ENCODE measurements at places on chromosomes 5 and 9.

DNA sequence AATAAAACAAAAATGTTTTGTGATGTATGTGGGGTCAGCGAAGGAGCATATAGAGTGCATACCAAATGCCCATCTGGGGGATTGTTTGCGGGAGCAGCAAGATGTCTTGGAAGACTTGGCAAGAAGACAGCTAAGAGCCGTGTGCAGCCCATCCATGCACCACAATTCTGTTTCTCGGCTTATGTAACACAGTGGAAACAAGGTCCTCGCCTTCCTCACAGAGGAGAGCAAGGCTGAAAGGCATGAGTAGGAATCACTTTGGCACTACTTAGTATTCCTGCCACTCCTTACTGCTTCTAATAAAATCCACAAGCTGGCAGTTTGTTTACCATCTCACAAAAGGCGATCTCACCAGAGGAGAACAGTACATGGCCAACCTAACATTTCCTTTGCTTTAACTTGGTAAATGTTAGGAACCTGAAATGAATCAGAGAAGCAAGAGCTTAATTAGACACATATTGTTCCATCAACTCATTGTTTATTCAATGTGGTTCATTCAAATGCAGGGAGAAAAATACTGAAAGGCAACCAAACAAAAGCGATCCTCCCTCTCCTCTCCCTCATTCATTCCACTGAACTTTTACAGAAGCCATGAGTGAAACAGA, 648.1 kb downstream of the ACTL7B start:
- DNase-seq: peak; percentile 27

- DNase-seq: no peak
Measured at GRCh38 chr9:4269872-4270271, 30.0 kb downstream of the GLIS3 start.

DNA sequence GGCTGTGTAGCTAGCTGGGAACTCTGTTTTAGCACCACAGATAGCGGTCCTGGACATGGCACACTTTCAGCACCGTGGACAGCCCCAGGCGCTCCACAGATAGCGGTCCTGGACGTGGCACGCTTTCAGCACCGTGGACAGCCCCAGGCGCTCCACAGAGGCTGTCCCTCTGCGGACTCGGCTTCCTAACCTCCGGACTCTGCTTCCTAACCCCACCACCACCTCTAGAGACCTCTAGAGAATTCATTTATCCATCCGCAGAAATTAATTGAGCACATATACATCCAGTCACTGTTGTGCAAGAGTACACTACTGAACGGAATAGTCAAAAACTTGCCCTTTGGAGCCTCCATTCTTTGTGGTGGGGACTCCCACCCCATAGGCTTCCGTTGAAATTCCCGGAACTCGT, 27.4 kb downstream of the UNC5A start:
- peak; percentile 94 for DNase-seq

DNA sequence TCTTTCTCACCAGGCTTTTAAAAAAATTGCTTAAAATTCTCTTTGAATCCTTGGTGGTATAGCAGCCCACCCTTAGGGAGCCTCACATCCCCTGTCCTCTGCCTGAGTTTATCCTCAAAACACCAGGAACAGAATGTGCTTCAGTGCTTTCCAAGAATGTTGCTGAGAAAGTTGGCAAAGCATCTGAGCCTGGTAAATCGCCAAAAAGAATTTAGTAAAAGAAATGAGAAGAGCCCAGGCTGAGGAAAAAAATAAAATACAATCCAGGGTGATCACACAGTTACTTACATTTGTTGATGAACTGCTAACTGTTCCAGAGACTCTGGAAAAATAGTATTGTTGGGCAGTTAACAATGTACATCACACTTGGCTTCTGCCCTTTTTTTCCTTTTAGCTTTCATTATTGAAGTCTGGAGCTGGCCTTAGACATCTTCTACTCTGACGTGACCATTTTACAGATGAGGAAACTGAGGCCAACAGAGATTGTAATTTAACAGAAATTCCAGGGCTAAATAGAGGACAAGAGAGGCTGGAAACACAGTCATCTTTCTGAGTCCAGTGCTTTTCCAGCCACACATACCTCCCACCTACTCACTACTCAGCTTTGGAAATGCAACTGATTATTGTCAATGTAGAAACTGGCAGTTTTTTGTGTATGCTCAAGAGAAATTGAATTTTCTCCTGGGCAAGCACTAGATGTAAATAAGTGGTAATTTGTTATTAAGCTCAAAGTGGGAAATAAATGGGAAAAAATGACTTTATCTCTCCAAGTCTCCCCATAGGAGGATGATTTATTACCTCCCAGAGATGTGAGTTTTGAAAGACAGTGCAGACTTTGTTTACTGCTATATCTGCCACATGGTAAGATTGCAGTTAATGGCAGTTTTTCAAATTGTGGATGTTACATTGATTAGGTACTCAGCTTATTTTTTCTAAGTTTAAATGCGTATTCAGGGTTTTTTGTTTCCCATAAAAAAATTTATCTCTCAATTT, 86.7 kb upstream of the ALDH1A1 start:
- peak; percentile 97 for DNase-seq

Data from muscle of leg (tissue), 16 donors.